ENCODE measurements at places on chromosomes 6 and 20. TPM values are rescaled to one million over a fixed set of nuclear protein-coding genes. Genes with fewer than 3 reads are reported as not detected.

DNA sequence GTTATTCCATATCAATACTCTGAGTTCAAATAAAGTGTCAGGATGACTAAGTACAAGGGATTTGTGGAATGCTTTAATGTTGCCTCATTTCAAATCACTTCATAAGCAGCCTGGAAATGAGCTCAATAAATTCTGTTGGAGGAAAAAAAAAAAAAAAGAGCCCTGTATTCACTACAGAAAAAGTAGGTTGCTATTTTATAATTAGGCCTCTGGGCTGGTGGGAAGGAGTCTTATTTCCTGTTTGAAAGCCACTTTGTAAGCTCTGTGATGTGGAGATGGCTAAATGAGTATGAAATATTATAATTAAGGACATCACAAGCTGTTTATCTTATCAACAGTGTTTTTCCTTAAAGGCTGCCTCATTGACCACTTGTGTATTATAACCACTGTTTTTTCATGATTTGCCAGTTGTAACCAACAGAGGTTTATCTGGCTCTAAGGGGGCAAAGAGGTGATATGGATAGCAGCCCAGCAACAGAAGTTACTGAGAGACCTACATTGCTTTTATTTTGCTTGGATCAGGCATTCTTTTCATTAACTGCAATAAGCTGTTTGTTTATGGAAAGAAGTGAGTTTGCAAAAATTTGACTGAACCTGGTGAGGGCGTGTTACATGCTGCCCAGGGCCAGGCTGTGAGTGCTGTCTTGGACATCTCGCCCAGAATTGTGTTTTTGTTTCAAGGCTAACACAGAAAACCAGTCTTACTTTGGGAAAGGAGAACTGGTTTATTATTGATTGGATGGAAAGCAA, 563.3 kb upstream of the MAP3K7 start:
- H3K4me1 ChIP-seq: no peaks in the 10 kb centered on the region
- DNase-seq: no peak
- H3K4me3 ChIP-seq: no peak overlapping the region
- H3K36me3 ChIP-seq: no peaks in the 10 kb centered on the region

SLA2 gene
- 109 TPM for total RNA-seq

RSPH4A gene
- total RNA-seq: 0.18 TPM

PROCR gene
- total RNA-seq: 2.4 TPM

DNA sequence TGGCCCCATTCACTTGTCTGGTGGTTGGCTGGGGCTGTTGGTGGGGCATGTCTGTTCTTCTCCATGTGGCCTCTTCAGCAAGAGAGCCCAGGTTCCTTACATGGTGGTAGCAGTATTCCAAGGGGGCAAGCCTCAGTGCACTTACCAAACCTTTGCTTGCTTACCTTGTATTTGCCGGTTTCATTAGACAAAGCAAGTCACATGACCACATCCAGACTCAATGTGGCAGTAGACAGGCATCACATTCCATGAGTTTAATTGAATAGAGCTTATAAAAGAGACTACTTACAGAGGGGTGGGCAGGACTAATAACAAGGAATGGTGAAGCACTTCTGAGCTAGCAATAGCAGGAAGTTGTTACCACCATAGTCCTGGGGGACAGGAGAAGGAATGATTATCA, 78.6 kb downstream of the SNAP25 start:
- H3K27ac ChIP-seq: no peak overlapping the region
- DNase-seq: no peak
- H3K27me3 ChIP-seq: peaks cover 2% of the 10 kb centered on the region
- H3K36me3 ChIP-seq: no peaks in the 10 kb centered on the region
- no peaks in the 10 kb centered on the region for H3K4me1 ChIP-seq
- no peak overlapping the region for H3K4me3 ChIP-seq

HLA-A gene
- total RNA-seq: 1,622 TPM

GRCh38 chr6:49342410-49342809, 120.6 kb downstream of the MMUT start:
- no peaks in the 10 kb centered on the region for H3K4me1 ChIP-seq
- no peaks in the 10 kb centered on the region for H3K27me3 ChIP-seq
- DNase-seq: no peak
- H3K27ac ChIP-seq: no peak overlapping the region

DNA sequence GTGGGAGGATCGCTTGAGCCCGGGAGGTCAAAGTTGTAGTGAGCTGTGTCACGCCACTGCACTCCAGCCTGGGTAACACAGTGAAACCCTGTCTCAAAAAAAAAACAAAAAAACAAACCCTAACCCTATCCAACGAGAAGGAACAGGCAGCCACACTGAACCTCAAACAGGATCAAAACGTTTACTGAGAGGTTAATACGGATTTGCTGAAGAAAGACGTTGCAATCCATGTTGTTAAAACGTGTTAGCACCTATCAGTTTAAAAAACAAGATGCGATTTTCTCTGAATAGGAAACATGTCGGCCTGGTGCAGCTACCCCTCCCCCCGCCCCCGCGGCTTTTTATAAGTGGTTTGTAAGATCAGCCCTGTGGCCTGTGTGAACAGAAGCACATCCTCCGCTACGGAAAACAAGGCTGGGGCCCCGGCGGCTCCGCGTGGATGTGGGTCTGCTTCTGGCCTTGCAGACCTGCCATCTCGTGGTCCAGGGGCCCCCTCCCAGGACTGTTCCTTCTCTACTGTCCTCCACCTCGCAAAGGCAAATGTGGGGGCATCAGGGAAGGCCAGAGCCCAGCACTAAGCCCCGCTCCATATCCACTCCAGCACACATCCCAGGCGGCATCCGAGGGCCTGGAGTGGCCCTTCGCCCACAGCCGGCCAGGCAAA, 11.4 kb downstream of the SLC2A4RG start:
- peaks cover 18% of the 10 kb centered on the region for H3K4me1 ChIP-seq
- H3K4me3 ChIP-seq: peak overlapping the region; percentile 62
- DNase-seq: peak; percentile 81
- no peaks in the 10 kb centered on the region for H3K27me3 ChIP-seq
- H3K27ac ChIP-seq: peak overlapping the region; percentile 93

DNA sequence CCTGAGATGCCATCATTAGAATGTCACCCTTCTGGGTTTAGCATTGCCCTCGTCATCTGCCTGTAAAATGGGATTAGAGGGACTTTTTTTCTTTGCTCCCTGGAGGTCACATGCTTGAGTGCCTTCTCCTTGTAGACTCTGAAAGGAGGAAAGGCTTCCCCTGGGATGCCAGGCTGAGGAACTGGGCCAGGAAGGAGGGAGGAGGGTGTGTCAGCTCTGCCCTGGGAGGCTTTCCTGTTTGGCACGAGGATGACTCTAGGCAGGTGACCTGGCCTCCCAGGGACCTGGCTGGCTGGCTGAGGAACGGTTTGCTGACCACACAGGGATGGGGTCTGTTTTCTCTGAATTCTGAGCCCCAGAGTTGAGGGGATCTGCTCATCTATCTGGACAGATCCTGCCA, 137.9 kb upstream of the RNF24 start:
- no peaks in the 10 kb centered on the region for H3K36me3 ChIP-seq
- no peak overlapping the region for H3K4me3 ChIP-seq
- H3K27me3 ChIP-seq: peaks cover 31% of the 10 kb centered on the region
- peaks cover 23% of the 10 kb centered on the region for H3K4me1 ChIP-seq

Data from activated CD8-positive, alpha-beta memory T cell treated with anti-CD3 and anti-CD28 coated beads, Interleukin-2, amount 10 ng/mL, durations not matched to agents 7 days and 5 days (primary cell).